ENCODE measurements at places on chromosomes 4 and X.
A peak's percentile ranks its signal among the peaks of the same experiment; 100 is the strongest.

DNA sequence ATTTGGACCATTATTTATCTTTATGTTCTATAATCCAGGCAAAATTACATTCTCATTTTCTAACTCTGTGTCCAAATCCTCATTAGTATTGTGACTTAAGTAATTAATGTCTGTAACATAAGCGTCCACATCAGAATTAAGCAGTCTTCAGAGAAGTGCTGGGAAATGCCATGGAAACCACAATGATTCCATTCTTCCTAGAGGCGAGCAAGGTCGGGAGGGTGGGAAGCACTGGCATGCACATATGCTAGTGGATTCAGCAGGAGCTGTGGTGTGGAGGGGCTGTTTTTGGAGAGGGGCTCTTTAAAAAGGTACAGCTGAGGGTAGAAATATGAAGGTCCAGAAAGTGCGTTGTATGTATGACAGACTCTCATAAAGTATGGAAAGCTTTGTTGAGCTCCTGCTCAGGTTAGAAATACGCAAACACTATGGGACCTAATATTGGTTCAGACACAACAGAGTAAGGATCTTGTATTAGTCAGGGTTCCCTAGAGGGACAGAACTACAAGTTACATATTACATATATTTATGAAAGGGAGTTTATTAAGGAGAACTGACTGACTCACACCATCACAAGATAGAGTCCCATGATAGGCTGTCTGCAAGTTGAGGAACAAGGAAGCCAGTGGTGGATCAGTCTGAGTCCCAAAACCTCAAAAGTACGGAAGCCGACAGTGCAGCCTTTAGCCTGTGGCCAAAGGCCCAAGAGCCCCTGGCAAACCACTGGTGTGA is 61.5 kb downstream of the GLRA2 start:
- no peak for DNase-seq

- DNase-seq, result no peak
These were observed 21.9 kb downstream of the BMP3 start for GRCh38 chr4:81052119-81053068.

- peak; percentile 47 for DNase-seq
These were observed 134.8 kb upstream of the PPARGC1A start for GRCh38 chr4:24024605-24025004.

- DNase-seq, result no peak
These were observed 781.0 kb upstream of the HTR2C start for GRCh38 chrX:113802837-113803236.

GRCh38 chrX:128901018-128901417 is 622.3 kb downstream of the SMARCA1 start:
- no peak for DNase-seq

- DNase-seq, result peak; percentile 57
These were observed 72.9 kb upstream of the STIM2 start for GRCh38 chr4:26787461-26788340.

- peak; percentile 47 for DNase-seq
These were observed 78.7 kb upstream of the DCLK2 start for GRCh38 chr4:149999485-150000074.

- DNase-seq, result no peak
These were observed 230.8 kb downstream of the CFAP299 start for GRCh38 chr4:80566203-80566872.

DNA sequence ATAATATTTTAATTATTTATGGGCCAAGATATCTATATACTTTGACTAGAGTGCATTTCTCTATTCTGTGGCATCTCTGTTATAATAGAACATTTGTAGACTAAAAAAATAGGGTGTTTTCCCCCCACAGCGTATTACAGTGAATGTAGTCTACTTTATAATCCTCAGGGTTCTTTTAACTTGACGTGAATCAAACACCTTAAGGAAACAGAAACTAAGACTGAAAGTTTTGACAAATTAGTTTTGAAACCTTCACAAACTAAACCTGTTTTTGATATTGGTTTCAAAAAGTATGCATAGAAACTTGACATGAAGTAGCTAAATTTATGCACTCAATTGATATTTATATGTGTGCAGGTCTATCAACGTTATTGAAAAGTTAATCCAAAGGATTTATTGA is 1963.1 kb upstream of the TENM3 start:
- no peak for DNase-seq

DNA sequence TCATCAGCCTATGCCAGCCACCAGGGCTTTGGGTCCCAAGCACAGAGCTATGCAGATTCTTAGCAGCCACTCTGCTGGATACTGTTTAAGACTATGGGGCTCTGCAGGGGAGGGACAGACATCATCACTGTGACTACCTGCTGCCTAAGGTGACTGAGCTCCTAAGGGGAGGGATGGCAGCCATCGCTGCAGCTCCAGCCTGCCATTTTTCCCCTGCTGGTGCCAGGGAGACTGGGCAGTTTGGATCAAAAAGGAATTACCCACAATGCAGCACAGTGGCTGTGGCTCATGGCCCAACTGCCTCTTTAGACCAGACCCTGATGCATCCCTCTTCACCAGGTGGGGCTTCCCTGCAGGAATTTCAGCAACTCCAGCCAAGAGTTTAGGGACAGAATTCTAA is 28.6 kb upstream of the INPP4B start:
- DNase-seq, result no peak

DNA sequence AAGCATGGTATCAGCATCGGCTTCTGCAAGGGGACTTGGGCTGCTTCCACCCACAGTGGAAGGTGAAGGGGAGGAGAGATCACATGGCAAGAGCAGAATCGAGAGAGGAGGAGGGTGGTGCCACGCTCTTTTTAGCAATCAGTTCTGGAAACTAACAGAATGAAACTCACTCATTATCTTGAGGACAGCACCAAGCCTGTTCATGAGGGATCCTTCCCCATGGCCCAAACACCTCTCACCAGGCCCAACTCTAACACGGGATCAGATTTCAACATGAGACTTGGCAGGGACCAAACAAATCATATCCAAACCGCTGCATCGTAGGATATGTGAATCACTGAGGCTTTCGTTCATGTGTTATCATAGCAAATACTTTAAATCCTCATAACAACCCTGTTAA is 125.5 kb downstream of the GPC3 start:
- peak; percentile 56 for DNase-seq
